ENCODE measurements at places on chromosomes 13 and 19.

GRCh38 chr19:8641908-8642547 is 11.6 kb downstream of the NFILZ start:
- peak; percentile 8 for DNase-seq

DNA sequence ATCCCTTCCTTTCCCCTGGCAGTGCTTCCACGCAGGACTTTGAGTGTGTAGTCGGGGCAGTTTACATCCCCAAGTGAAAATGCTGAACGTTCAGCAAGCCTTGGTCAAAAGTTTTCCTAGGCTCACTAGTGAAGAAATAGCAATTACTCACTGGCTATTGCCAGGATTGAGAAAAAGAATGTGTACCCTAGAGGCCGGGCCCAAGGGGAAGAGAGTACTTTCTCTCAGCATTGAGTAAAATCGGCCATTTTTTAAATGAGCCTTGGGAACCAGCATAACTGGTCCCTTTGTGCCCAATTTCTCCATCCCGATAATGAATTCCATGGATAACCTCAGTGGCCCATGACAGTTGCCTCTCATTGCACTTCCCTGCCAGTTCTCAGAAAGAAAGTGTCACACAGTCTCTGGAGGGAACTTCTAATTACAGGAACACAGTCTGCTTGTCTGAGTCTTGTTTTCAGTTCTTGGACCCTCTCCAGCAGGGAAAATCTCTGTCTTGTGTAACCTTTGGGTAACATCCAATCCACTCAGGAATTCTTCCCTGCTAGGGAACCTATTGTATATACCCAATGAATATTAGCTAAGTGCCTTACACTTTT is 7.3 kb upstream of the OR7D2 start:
- DNase-seq, result no peak

GRCh38 chr19:30431591-30431990 is 59.4 kb downstream of the ZNF536 start:
- no peak for DNase-seq

DNA sequence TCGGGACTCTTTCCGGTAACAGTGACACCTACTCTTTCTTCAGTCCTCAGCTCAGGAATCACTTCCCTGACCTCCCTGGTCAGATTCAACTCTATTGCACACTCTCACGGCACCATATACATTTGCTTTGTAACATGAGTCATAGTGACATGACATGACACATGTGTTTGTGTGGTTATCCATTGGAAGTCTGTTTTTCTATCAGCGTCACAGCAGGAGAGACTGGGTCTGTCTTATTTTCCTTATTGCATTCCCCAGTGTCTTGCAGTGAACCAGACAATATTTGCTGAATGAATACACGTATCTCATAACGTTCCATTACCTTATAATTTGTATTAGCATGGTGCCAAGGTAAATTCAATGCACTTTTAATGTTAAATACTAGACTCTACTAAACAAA is 102.0 kb downstream of the DCLK1 start:
- no peak for DNase-seq

DNA sequence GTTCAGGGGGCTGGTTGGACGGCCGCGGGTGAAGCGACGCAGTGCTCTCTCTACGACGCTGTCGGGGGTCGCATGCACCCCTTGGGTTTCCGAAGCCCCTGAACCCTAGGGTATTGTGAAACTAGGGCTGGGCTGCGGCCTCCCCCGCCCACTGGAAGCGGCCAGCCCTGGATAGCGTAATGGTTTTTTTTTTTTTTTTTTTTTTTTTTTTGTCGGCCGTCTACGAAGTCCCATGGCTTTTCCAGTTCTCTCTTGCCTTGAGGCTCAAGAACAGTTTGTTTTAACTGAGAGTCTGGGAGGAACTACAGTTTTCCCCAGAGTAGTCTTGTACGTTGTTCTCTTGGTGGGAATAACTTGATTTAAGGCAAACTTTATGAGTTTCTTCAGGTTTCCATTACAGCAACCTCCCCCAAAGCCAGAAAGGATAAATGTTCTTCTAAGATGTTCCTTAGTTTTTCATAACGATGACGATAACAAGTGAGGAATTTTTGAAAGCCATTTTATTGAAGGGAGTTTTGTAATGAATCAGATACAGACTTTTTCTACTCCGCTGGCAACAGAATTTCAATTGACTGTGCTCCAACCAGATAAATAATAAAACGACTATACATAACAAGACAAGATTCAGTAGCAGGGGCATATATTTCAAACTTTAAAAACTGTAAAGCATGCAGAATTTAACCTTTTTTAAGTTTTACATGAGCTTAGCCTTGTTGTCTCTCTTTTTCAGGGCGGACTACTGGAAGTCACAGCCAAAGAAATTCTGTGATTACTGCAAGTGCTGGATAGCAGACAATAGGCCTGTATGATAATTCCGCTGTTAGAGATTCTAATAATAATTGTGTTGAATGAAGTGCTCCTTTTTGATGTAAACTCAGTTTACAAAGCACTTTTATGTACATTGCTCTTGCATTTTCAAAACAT is 867 bp downstream of the WBP4 start:
- peak; percentile 41 for DNase-seq

- DNase-seq, result no peak
These were observed 955.1 kb downstream of the DIAPH3 start for GRCh38 chr13:59208405-59209195.

DNA sequence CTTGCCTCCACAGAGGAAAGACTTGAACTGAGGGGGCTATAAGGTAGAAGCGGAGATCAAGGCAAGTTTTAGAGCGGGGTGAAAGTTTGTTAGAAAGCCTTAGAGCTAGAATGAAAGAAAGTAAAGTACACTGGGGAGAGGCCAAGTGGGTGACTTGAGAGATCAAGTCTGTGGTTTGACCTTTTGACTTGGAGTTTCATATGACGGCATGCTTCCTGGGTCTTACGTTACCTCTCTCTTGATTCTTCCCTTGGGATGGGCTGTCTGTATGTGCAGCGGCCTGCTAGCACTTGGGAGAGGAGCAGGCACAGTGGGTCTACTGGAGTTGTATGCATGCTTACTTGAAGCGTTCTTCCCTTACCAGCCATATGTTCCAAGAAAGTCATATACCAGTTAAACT is 1768.5 kb downstream of the PCDH9 start:
- no peak for DNase-seq

DNA sequence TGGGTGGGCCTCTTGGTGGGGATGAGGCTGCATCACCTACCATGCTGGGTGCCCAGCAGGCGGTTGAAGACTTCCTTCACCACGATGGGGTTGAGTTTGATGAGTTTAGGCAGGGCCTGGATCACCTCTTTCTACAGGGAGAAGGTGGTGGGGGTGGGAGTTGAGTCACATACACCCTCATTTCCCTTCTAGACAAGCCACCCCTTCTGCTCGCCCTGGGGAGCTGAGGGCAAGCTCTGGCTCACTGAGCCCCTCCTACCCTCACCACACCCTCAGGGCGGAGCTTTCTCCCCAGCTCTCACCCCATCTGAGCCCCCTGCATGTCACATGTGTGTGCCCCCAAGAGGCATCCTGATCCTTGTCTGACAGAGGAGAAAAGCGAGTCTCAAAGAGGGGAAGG is 7.6 kb upstream of the RSPH6A start:
- DNase-seq, result no peak

- no peak for DNase-seq
These were observed 641.6 kb upstream of the PCDH20 start for GRCh38 chr13:62057286-62057685.

GRCh38 chr19:1259876-1260748 is 9.0 kb upstream of the CIRBP start:
- no peak for DNase-seq

DNA sequence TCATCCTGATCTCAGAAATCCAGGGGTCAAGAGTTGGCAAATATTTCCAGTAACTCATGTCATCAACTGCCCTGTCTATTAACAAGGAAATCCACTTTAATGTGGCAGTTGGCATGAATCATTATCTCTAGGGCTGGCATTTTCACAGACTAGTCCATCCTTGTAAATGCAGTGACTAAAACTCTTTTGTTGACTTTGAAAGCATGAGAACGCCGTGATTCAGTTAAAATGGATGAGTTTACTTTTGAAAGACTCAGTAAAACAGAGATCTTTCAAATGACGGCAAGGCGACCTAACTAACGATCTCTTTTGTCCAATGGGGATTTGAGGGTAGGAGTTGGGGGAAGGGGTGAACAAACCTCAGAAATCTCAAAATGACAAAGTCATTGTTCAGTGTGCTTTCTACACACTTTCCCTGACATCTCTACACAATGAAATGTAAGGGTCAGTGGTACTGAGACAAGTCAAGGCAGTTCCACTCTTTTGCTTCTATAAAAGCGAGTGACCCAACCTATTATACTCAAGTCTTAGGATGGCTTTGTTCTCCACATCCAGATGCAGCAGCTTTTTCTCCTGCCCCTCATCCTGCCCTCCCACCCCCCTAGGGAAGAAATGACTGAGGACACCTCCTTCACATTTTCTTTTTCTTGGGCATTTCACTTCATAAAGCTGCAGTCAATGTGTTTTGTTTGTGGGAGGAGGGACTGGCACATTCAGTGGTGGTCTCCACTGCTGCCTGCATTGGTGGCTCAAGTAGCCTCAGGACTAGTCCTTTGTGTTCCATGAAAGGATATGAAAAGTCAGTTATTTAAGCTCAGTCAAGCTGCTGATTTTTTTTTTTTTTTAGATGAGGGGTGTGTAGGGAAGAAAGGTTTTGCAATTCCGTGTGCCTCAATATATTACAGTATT is 200.5 kb downstream of the ABCC4 start:
- no peak for DNase-seq

DNA sequence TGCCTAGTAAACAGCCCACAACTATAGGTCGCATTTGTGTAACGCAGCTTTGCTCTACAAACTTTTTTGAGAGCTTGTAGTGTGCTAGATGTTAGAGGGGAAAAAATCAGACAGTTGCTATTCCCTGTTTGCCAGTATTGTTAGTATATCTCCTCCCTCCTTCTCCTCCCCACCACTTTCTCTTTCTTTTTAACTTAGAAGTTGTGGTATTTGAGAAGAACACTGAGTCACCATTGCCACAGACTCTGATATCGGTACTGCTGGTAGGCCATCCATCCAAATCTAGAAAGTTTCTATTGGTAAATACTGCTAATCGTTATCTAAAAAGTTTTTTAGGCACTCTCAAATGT is 666 bp downstream of the POMP start:
- no peak for DNase-seq

DNA sequence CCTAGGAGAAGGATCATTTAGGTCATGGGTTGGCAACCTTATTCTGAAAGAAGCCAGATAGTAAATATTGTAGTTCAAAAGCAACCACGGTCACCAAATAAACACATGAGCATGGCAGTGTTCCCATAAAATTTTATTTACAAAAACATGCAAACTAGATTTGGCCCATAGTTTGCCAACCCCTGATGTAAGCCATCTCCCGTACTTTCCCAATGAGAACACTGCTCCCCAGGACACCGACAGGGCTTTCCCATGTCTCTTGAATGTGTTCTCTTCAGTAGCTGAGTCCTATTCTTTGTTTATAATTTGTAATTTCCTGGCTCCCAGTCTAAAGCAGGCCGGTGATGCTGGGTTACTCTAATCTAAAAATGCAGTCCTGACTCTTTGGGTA is 239.6 kb downstream of the LHFPL6 start:
- no peak for DNase-seq

GRCh38 chr19:35733180-35734125 is 8.8 kb downstream of the IGFLR1 start:
- no peak for DNase-seq

All from NCI-H1105 treated with DMSO at 0.1 percent for 48 hours (cell line).